NCI-H524 treated with DMSO at 0.1 percent for 48 hours (cell line): ENCODE measurements at places on chromosomes 4 and X.
A peak's percentile ranks its signal among the peaks of the same experiment; 100 is the strongest.

- DNase-seq, result no peak
Observed at GRCh38 chr4:176708771-176709311, 83.9 kb downstream of the VEGFC start.

- DNase-seq, result peak; percentile 67
Observed at GRCh38 chr4:114116861-114117260, 137.4 kb upstream of the ARSJ start.

DNA sequence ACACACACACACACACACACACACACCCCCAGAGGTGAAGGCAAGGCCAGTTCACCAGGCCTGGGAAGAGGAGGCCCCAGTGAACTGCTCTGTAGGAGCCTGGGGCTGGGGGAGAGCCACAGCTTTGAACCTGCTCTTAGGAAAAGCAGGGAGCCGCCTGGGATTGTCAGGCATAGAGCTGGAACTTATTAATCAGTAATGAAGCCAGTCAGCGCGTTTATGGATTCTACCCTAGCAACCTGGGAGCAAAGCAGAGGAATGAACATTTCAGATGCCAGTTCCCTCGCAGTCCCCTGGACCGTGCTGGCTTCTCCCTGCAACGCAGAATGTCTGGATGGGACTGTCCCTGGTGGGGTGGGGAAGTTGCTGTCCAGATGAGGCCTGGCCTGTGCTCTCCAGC, 45.3 kb upstream of the DDX3X start:
- DNase-seq, result no peak

DNA sequence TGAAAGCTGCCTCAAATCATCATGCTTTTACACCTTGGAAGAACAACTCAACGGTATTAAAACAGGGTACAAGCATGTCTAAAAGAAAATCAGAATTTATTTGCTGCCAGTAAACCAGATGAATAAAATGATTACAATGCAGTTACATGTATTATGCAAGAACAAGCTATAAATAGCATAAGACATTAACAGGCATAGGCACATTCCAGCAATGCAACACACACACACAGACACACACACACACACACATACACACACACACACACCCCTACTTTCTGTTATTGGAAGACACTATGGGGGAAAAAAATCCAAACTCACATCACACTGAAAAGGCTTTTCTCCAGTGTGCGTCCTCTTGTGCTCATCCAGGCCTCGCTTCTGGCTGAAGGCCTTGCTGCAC, 212.5 kb downstream of the PRDM5 start:
- DNase-seq, result no peak

DNA sequence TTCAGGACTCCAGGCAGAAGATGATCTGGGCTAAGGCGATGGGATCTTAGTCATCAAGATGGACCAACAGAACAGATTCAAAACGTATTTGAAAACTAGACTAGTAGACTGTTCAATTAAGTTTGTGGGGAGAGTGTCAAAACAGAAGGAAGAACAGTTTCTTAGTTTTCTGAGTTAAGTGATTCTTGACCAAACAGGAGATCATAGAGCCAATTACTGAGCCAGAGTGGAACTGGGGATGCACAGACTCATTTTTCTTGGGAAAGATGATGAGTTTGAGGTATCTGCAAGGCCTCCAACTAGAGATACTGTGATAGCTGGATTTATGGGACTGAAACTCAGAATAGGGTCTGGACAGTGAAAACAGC, 119.5 kb downstream of the REELD1 start:
- no peak for DNase-seq

DNA sequence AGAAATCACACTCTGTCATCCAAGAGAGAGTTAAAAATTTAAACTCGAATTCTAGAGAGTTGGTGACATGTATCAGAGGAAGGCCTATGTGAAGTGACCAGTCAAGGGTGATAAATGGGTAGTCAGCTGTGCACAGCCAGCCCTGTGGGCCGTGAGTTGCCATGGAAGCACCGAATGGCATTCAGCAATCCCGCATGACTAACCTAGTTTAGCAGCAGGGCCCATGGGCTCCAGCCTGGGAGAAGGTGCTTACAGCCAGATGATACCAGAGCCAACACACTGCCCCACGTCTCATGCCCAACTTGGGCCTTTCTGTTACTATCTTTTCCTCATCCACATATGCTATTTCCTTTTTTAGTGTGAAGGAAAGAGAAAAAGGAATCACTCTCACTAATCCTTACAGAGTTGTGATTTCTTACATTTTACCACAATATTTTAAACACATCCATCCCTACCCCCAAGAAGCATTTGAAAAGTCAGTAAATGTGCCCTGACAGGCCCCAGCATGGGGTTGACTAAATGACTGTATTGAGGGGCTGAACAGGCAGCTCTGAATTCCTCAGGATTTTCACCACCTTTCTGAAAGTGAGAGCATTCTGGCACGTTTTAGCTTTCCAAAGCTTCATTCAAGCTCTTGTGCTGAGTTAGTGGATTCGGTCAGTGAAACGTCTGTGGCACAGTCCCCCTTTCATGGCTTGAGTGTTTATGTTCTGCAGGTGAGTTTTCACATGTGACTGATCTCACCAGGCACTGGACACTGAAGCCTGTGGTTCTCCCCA, 104.2 kb downstream of the AFF1 start:
- DNase-seq, result no peak

- no peak for DNase-seq
Observed at GRCh38 chr4:25449688-25450087, 72.6 kb downstream of the ANAPC4 start.

GRCh38 chrX:9614016-9614415, 149.2 kb downstream of the TBL1X start:
- no peak for DNase-seq

DNA sequence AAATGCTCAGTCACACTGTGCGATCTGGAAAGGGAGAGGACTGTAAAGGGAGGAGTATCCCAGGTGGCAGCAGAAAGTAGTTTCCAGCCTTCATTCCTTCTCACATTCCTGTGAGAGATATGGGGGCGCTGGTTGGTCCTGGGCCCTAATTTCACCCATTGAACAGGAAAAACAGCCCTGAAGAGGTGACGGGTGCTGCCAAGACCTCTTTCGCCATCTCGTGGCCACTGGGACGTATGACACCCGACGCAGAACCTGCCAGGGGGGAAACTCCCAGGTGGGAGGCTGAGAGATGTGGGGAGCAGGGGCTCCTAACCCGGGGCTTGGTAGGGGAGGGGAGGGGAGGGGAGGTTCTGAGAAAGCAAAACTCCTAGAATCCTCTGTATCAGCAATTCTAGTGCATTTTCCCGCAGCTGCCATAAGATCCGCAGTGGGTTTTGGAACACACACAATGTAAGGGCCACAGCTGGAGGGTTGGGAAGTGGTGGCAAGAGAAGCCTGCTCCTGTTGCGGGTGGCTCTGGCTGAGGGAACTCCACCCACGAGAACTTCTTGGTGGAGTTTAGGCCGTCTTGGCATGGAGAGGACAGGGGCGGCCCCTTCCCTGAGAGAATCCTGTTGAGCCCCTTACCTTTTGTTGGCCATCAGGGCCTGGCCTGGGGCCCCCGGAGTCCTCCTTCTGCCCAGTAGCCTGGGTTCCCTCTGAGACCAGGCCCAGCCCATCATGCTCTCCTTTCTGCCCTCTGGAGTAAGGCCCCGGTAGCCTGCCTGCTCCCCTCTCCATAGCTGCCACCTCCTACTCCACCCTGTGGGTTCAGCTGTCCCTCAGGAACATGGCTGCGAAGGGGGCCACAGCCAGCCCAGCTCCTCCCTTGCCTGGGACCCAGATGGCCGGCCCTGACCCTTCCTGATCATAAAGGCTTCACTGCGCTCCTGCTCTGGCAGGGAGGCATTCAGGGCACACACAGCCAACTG, 134.1 kb downstream of the OR13H1 start:
- no peak for DNase-seq

DNA sequence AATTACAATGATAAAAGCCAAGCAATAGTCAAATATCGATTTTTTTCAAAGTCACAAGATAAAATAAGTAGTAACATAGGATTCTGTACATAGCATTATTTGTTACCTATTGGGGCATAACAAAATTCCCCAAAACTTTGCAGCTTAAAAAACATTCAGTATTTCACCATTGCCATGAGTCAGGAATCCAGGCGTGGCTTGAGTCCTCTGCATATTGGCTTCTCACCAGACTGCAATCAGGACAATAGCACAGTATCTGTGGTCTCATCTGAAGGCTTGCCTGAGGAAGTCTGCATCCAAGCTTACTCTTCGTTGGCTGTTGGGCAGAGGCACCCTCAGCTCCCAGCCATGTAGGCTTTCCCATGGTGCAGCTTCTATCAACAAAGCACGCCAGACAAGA, 6.2 kb upstream of the CTBP1 start:
- no peak for DNase-seq

- no peak for DNase-seq
Observed at GRCh38 chr4:124803641-124804040, 91.1 kb upstream of the ANKRD50 start.
